ENCODE measurements at places on chromosomes 4 and X.

DNA sequence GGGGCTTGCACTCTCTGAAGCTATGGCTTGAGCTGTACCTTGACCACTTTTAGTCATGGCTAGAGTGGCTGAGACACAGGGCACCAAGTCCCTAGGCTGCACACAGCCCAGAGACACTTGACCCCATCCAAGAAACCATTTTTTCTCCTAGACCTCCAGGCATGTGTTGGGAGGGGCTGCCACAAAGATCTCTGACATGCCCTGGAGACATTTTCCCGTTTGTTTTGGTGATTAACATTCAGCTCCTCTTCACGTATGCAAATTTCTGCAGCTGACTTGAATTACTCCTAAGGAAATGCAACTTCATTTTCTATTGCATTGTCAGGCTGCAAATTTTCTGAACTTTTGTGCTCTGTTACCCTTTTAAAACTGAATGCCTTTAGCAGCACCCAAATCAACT lies 142.6 kb downstream of the TECRL start:
- H3K36me3 ChIP-seq = no peaks in the 10 kb centered on the region
- no peak overlapping the region for H3K27ac ChIP-seq
- DNase-seq = no peak

DNA sequence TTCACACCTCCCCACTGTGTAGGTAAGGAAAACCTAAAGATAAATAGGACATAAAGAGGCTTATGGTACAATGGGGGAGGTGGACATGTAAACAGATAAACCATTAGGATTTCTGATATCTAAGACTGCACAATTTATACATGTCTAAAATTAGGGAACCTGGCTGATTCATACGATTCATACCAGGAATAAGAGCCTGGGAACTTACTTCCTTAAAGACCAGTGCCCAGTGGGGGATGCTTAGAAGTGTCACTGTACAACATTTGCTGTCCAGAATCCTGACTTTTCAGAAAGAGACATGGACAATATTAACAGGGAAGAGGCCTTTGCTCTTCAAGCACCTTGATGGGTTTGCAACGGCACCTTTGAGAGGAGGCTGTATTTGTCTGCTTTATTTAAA lies 116.8 kb upstream of the KIT start:
- no peaks in the 10 kb centered on the region for H3K36me3 ChIP-seq
- H3K4me3 ChIP-seq = no peak overlapping the region
- H3K27me3 ChIP-seq = peaks cover 8% of the 10 kb centered on the region
- no peak overlapping the region for H3K27ac ChIP-seq
- H3K4me1 ChIP-seq = peaks cover 3% of the 10 kb centered on the region

DNA sequence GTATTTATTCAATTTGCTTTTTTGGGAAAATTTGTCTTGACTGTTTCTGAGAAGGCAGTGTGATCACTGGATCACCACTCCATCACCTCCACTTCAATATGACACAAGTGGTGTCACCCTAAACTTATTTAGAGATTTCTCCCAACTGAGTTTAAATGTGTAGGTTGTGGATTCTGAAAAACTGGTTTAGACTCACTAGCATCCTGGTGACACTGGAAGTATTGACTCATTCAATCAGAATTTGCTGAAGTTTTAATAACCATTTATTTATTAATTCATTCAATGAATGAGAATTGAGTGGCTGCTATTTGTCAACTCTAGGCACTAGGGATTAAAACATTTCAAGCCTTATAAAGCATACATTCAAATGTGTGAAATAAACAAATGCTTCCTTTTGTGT lies 819.1 kb upstream of the EPHA5 start:
- H3K27me3 ChIP-seq = no peaks in the 10 kb centered on the region
- DNase-seq = no peak
- H3K4me1 ChIP-seq = no peaks in the 10 kb centered on the region
- H3K36me3 ChIP-seq = no peaks in the 10 kb centered on the region
- H3K4me3 ChIP-seq = no peak overlapping the region

DNA sequence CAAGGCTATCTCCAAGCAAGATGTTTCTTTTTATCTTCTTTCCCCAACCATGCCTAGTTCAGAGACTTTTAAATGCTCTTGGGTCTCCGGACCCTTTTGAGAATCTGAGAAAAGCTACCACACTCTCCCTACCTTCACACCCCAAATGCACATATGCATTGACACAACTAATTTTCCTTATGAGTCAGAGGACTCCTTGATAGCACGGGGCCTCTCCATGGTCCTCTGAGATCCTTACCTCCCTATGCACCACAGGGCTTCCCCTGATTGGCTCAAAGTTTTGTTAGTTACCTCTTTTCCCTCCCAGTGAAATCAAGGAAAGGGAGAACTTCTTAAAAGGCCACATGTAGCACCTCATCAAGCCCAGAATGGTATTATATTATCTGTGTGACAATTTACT lies 86.8 kb upstream of the ATP6AP2 start:
- no peak for DNase-seq
- H3K27ac ChIP-seq = no peak overlapping the region
- H3K36me3 ChIP-seq = no peaks in the 10 kb centered on the region
- no peaks in the 10 kb centered on the region for H3K4me1 ChIP-seq
- H3K4me3 ChIP-seq = no peak overlapping the region

GRCh38 chrX:97672138-97672537 lies 788.4 kb downstream of the RPA4 start:
- no peak overlapping the region for H3K27ac ChIP-seq
- H3K36me3 ChIP-seq = no peaks in the 10 kb centered on the region
- no peak for DNase-seq
- H3K27me3 ChIP-seq = peaks cover 2% of the 10 kb centered on the region
- no peak overlapping the region for H3K4me3 ChIP-seq

DNA sequence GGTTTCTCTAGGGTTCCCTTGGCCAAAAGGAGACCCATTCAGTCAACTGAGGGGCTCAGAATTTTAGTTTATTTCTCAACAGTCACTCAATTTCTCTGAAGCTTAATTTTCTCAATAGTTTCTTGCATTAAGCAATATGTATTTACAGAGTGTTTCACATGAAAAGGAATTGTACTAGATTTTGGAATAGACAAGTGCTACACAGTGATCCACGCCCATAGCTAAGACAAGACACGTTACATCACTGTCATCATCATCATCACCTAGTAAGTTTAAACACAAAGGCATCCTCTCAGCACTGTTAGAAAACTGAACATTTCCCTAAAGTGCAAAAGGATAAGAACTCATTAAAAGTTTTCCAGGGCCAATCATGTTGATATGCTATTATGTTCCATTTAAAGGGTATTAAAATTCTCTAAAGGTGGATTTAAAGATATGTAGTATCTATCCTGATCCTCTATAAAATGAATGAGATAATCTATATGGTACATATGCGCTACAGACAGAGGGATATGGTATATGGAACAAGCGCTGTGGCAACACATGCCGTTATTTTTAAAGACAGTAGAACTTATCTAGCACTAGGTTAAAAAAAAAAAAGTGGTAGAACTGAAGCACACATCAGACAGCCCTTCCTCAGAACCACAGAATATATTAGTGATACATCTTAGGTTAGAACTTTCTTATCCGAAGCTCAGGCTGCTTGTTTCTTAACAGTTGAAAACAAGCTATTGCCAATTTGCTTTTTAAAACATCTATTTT lies 12.1 kb downstream of the PPA2 start:
- H3K27me3 ChIP-seq = no peaks in the 10 kb centered on the region
- H3K36me3 ChIP-seq = peaks cover 27% of the 10 kb centered on the region
- H3K4me3 ChIP-seq = no peak overlapping the region
- no peak for DNase-seq
- peaks cover 16% of the 10 kb centered on the region for H3K4me1 ChIP-seq

DNA sequence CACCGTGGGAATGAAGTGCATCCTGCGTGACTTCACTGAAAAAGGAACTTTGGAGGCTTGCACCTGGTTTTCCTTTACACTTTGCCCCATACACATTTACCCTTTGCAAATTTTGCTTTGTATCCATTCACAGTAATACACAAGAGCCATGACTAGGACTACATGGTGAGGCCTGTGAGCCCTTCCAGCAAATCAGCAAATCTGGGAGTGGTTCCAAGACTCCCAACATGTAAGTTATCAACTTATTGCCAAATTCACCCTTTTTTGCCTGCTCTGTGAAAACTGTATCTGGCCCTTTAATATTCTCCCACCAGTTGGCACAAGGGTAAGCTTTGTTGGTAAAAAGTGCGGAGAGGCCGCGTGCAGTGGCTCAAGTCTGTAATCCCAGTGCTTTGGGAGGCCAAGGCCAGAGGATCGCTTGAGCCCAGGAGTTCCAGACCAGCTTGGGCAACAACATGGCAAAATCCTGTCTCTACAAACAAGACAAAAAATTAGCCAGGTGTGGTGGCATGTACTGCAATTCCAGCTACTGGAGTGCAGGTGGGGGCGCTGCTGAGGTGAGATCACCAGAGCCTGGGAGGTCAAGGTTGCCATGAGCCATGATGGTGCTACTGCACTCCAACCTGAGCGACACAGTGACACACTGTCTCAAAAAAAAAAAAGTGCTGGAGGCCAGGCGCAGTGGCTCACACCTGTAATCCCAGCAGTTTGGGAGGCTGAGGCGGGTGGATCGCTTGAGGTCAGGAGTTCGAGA lies 5.0 kb downstream of the PRMT9 start:
- peaks cover 9% of the 10 kb centered on the region for H3K36me3 ChIP-seq
- no peak overlapping the region for H3K4me3 ChIP-seq
- no peak overlapping the region for H3K27ac ChIP-seq
- H3K27me3 ChIP-seq = no peaks in the 10 kb centered on the region
- no peak for DNase-seq
- peaks cover 15% of the 10 kb centered on the region for H3K4me1 ChIP-seq
